ENCODE measurements at places on chromosomes 5 and 9.

DNA sequence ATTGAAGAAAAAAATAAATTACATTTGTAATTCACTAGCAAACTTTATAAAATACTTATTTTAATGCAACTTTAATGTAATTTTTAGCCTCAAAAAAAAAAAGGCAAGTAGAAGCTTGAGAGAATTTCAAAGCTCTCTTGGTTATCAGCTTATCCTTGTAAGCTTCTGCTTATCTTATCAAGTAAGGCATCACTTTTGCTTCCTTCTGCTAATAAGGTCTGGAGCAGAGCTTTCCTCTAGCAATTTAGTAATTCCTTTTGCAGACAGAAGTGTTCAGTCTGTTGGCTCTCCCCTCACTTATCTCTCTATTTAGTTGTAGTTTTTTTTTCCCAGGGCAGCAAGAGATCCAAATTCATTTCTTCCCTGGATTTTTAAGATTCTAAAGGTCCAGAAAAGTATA lies 525.0 kb downstream of the ISL1 start:
- DNase-seq = no peak

- DNase-seq = no peak
Measured at GRCh38 chr9:104611213-104611612, 5.8 kb upstream of the OR13C2 start.

DNA sequence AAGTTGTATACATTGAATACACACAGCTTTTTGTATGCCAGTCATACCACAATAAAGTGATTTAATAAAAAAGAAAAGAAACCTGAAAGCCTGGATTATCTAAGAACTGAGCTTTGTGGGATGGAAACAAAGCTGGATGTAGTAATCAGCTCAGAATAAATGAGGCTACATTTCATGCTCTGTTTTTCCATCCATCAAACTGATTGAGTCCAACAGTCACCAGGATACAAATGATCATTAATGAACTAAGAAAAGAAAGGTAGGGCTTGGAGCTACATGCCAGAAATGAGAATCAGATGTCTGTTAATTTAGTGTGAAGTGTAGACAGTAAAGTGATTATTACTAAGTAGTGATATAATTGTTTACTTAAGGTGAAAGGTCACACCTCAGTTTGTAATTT lies 109.8 kb upstream of the TARS1 start:
- DNase-seq = no peak

DNA sequence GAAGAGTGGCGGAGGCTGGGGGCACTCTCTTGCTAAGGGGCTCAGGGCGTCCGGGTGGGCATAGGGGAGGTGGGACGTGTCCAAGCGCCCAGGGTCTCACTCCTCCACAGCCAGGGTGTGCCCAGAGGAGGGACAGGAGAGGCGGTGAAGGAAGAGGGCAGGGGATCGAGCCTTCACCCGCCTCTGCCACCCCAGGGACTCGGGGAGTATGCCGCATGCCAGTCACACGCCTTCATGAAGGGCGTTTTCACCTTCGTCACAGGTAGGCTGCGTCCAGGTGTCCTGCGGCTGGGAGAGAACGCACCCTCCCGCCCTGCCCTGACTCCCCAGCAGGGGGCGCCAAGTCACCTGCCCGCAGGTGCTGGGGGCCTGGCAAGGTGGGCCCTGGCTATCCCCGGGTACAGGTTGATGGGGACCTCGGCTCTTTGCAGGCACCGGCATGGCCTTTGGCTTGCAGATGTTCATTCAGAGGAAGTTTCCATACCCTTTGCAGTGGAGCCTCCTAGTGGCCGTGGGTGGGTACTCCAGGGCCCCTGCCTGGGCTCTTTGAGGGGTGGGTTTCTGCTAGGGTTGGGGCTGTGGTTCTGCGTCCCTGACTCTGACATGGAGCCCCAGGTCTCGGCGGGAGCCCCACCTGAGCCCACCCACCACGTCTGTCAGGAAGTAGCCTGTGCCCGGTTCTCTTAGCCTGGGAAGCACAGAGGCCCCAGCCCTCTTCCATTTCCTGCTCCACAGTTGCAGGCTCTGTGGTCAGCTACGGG lies 552 bp downstream of the TMEM141 start:
- peak; percentile 48 for DNase-seq

GRCh38 chr5:154220625-154221024 lies 30.1 kb downstream of the GALNT10 start:
- no peak for DNase-seq

GRCh38 chr5:180201051-180201987 lies 7.7 kb downstream of the RASGEF1C start:
- no peak for DNase-seq

GRCh38 chr5:32827981-32828380 lies 116.9 kb downstream of the NPR3 start:
- no peak for DNase-seq

DNA sequence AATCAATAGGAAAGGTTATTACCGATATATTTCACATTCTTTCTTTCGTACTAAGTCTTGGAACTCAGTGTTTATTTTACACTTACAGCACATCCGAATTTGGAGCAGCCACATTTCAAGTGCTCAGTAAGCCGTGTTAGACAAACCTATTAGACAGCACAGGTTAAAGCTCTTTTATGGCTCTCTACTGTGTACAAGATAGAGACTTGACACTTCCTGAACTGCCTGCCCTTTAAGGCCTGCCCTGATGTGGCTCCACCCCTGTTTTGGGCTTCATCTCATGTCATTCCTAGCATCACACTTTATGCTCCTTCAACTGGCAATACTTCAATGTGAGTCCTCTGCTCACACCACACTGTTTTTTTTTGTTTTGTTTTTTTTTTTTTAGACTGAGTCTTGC lies 23.5 kb upstream of the SUSD1 start:
- DNase-seq = no peak

- DNase-seq = no peak
Measured at GRCh38 chr5:116032094-116032517, at the start of gene ARL14EPL. ARL14EPL (plus strand) TSS chr5:116032472; CDS start chr5:116051466, 18,994 bp downstream.

DNA sequence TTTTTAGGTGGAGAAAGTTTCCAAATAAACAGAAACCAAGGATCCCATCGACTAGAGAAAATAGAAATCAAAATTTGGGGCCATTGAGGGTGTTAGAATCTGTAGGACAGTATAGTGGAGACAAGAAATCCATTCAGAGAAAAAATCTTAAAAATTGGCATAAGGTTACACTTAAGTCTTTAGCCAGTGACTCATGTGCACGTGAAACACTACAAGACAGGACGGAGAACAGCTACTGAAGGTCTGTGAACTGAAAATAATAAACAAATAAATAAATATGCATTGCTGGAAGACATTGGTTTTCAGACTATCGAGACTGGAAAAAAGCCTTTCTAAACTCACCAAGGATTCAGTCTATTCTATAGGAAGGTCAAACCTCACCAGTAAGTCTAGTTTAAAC lies 1955.5 kb downstream of the MAT2B start:
- DNase-seq = no peak

DNA sequence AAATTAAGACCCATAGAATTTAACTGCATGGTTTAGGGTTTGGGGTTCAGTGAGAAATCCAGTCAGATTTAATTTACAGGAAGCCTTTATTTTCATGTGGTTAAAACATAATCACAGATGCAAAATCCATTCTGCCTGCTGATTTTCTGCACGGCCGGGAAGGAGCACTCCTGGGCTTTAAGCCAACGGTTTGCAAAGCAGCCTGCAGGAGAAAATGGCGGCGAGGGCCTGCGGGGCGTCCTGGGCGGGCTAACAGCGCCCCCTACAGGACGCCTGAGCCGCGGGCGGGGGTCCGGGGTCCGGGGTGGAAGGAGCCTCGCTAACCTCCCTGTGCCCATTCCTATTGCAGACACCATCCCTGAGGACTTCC lies 47.6 kb downstream of the THBS4 start:
- peak; percentile 35 for DNase-seq

- no peak for DNase-seq
Measured at GRCh38 chr5:64502196-64502595, 3.6 kb upstream of the RGS7BP start.

GRCh38 chr9:121748074-121748473 lies 96.6 kb downstream of the DAB2IP start:
- DNase-seq = no peak

- DNase-seq = no peak
Measured at GRCh38 chr9:77305622-77306400, 128.5 kb downstream of the VPS13A start.

DNA sequence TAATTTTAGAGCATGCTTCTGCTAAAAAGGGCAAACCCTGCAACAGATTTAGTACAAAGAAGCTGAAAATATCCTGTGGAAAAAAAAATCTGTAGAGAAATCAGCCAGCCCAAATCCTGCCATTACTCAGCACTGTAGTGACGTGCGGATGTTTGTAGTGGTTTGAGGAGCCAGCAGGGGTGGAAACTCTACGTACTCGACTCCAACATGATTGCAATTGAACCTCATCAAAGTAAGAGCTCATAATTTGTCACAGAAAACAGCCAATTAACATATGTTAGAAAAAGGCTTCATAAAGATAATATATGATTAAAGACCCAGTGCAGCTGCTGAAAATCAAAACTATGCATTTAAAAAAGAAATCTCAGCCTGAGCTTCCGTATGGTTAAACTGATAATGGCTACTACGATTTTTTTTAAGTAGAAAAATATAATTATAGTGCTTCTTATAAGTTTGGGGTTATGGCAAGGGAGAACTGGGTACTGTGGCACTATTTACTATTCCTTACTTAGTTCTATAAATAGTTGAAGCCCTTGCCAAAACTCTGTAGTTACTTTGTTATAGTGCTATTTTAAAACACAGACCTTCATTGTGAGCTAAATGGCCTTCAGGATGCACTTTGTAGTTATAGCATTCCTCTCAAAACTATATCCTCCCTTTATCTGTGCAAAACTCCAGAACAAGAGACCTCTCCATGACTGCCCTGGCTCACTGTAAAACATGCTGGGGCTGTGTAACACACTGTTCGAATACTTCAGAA lies 49.4 kb downstream of the MEF2C start:
- DNase-seq = no peak

DNA sequence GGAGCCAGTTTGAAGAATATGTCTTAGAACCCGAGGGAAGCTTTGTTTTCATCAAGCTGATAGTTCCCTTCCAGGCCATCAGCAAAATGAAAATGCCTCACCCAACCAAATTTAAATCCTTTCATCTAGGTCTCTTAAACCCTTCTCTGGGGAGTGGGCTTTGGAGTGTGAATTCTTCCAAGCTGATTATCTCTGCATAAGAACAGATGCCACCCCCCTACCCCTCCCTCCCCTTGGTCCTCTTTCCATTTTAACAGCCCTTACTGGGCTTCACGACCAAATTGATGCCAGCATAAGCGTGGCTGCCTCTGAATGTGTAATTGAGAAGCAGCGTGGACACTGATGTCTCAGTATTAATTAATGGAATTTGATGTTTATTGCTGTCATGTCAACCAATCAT lies 509.7 kb upstream of the CLINT1 start:
- DNase-seq = no peak

DNA sequence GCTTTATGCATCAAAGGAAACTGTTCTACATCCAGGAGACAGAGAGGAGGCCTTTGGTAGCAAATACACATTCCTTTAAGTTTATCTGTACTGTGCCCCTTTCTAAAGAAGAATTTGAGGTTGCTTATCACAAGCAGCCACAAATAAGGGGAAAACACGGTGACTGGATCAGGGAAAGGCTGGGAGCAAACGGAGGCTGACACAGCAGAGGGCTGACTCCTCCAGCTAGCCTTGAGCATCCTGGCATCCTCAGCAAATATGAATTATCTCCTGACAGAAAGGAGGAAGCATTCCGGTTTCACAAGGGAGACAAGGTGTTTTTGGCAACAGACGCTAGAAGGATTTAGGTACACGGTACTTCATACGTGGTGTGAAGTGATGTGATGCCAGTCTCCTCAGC lies 133.5 kb downstream of the DCP2 start:
- DNase-seq = no peak

DNA sequence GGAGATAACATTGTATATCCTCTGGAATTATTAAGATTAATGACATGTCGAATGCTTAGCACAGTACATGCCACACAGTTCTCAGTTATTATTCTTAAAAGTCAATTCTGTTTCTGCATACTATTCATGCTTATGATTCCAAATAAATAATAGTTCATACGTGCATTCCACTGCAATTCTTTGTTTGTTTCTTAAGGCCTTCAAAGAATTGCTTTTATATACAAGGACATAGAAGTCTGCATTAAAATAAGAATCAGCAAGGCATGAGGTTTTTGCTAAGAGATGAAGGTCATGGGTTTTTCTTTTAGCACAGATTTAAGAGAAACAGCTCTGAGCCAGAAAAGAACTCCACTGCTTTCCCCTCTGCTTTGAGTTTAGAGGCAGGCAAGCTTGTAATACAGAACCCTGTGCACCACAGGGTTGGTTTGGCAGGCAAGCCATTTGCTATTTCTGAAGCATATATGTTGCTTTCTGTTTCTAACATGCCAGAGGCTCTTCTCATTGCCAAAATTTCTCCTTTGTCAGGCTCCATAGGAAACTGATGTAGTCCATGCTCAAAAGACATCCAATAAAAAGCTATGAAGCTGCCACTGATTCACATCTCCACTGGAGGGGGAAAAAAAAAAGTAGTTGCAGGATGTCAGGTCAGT lies 420.6 kb upstream of the TYRP1 start:
- no peak for DNase-seq

DNA sequence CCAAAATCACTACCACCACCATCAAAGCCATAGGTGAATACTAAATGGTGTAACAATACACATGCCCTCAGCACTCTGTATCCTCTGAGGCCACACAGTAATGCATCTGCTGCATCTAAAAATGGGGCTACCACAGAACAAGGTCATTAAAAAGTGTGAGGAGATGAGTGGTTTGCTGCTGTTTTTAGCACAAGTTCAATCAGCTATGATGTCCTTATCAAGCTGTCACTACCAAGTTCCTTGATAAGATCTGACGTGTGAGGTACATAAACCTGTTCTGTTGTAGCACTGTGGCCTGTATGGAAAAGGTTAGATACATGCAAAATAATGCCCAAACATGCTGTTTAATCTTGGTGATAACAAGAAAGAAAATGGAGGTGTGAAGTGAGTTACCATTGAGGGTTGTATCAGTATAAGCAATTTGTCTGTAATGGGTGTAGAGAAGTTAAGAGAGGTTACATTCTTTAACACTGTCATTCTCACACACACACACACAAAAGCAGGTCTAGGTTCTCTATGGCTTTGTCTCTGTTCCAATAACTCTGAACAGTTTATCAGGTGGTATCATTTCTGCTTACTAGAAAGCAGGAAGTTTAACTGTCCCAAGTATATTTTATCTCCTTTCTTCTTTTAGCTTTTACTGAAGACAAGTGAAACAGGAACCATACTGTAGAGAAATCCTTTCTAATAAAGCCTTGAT lies 252.9 kb downstream of the CWC27 start:
- no peak for DNase-seq

- DNase-seq = no peak
Measured at GRCh38 chr5:150461231-150461630, 11.7 kb upstream of the RPS14 start.

DNA sequence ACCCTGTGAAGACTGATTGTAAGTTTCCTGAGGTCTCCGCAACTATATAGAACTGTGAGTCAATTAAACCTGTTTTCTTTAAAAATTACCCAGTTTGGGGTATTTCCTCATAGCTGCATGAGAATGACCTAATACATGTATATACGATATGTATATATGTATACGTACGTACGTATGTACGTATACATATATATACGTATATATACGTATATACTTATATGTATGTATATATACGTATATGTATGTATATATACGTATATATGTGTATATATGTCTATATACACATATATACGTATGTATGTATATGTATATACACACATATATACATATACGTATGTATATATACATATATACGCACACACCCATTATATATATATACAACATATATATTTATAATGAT lies 1153.0 kb upstream of the CDH18 start:
- DNase-seq = no peak

- DNase-seq = no peak
Measured at GRCh38 chr5:180644825-180645273, 4.6 kb downstream of the FLT4 start.

All from activated naive CD4-positive, alpha-beta T cell (primary cell).